Stimulated activated CD8-positive, alpha-beta memory T cell treated with anti-CD3 and anti-CD28 coated beads, Interleukin-7, amount 100 ng/mL, for 4 hours (primary cell): ENCODE measurements at places on chromosomes 7 and 10.

GRCh38 chr7:34373940-34374339 is 284.1 kb upstream of the NPSR1 start:
- no peak for DNase-seq

- no peak for DNase-seq
Measured at GRCh38 chr10:62446627-62447026, 72.5 kb downstream of the ZNF365 start.

GRCh38 chr7:111867348-111867931 is 305.1 kb upstream of the IMMP2L start:
- no peak for DNase-seq

GRCh38 chr7:7979558-7979957 is 11.0 kb downstream of the GLCCI1 start:
- no peak for DNase-seq
